ENCODE measurements at places on chromosomes 13 and 19. TPM values are rescaled to one million over a fixed set of nuclear protein-coding genes. Genes with fewer than 3 reads are reported as not detected.

DNA sequence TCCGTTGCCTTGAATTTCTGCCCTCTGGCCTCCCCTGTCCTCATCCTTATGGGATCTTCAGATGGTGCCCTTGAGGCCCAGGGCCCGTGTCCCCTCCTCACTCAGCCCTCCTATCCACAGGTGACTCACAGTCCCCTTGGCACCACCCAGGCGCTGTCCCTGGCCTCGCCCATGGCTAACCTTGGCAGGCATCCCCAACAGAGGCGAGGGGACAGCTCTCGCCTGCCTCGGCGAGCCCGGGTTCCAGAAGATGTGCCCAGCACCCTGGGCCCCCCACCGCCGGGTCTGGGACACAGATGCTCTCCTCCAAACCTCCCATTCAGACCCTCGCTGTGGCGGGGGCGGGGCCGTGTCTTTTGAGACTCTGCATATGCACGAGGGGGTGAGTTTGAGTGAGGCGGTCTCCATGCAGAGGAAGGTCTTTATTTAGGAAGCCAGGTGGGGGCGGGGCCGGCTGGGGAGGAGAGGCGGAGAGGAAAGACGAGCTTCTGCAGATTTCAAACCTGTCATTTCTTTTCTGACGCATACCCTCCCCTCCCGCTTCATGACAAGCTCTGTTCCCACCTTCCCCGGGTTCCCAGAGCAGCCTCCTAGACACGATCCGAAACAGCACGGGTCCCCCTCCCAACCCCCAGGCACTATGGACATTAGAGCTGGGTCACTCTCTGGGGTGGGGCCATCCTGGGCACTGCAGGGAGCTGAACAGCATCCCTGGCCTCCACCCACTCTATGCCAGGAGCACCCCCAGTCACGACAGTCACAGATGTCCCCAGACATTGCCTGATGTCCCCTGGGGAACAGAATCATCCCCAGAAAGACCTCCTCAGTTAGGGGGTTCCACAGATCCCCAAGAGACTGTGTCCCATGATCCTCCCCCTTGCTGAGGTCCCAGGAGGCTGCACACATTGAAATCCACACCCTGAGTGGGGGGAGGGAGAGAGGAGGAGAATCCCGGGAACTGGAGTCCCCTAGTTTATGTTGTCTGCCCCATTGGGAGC is 48.5 kb downstream of the GNG7 start:
- H3K27ac ChIP-seq, result no peak overlapping the region
- H3K4me1 ChIP-seq, result no peaks in the 10 kb centered on the region
- no peaks in the 10 kb centered on the region for H3K36me3 ChIP-seq
- peak overlapping the region; percentile 72 for H3K4me3 ChIP-seq
- peak; percentile 73 for DNase-seq

DNA sequence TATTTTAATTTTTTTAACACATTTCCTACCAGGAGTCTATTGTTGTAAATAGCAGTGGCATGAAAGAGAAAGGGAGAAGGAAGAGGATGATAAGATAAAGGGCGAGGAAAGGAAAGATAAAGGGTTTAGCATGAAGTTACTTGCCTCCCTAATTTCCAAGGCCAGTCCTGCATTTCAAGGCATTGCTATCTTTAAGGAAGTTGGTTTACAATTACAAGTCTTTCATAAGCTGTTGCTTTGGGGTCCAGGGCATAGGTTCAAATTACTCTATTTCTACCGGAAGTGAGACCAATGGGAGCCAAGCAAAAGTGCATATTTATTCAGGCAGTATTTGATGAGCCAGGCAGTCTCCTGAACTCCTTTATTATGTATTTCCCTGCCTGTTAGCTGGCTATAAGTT is 27.7 kb upstream of the UBL3 start:
- no peak for DNase-seq
- peaks cover 13% of the 10 kb centered on the region for H3K4me1 ChIP-seq
- no peak overlapping the region for H3K27ac ChIP-seq
- no peaks in the 10 kb centered on the region for H3K36me3 ChIP-seq
- no peaks in the 10 kb centered on the region for H3K27me3 ChIP-seq
- H3K4me3 ChIP-seq, result no peak overlapping the region

- DNase-seq, result peak; percentile 58
- H3K27me3 ChIP-seq, result no peaks in the 10 kb centered on the region
- H3K27ac ChIP-seq, result no peak overlapping the region
- H3K36me3 ChIP-seq, result peaks cover 49% of the 10 kb centered on the region
- H3K4me3 ChIP-seq, result peak overlapping the region; percentile 99
Observed at GRCh38 chr19:54448040-54448773, 792 bp upstream of the LENG8 start.

Gene LATS2
- 20.0 TPM for total RNA-seq

Gene RYR1
- 8.9 TPM for total RNA-seq

Gene CYP4F11
- not detected for total RNA-seq

All from H9 (cell line).